ENCODE measurements at places on chromosomes 11 and 22.
A peak's percentile ranks its signal among the peaks of the same experiment; 100 is the strongest.

DNA sequence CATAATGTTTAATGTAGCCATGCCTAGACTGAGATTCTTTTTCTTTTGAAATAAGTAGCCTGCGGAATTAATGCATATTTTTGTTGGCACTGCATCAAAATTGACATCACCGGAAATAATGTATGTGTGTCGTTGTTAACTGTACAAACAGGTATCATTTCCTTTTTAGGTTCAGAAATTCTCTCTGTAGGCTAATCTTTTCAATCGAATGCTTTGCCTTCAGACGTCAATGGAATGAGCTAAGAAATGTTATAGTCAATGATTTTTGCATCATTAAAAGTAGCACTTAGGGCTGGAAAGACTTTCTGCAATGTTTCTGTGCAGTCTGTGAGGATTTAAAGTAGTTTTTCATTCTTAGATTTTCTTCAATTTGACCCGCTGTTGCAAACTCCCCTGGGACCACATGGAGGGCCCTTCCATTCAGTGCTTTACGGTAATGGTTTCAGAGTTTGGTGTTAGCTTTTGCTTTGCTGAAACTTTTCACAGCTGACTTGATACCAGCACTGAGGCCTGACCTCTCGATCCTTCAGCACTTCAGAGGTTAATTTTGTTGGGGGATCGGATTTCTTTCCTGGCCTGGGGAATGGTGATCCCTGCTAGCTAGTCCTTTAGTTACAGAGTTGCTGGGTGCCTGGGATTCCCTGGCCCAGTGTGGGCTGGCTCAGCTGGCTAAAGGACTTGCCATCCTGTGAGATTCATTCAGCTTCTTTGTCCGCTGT lies 137.8 kb downstream of the DBX1 start:
- DNase-seq = no peak

DNA sequence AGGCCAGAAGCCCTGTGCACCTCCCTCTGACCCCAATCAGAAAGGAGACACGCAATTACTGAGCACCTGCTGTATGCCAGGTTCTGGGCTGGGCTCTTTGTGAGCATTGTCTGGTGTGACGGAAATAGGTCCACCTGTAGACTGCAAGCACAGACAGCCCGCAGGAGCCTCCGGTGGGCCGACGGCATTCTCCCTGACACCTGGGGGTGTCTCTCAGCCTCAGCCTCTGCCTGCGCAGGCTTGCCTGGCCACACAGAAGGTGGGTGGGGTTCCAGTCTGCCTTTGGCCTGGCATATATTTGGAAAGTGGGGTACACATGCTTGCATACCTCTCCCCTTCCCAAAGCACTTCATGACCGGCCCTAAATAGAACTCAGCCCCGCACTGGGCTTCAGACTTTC lies 129.3 kb downstream of the BUD13 start:
- no peak for DNase-seq

GRCh38 chr22:37560608-37561211 lies 430 bp downstream of the CDC42EP1 start:
- no peak for DNase-seq

GRCh38 chr11:22878039-22878438 lies 17.8 kb upstream of the CCDC179 start:
- no peak for DNase-seq

GRCh38 chr11:409600-410483 lies 5.0 kb downstream of the SIGIRR start:
- DNase-seq = no peak

DNA sequence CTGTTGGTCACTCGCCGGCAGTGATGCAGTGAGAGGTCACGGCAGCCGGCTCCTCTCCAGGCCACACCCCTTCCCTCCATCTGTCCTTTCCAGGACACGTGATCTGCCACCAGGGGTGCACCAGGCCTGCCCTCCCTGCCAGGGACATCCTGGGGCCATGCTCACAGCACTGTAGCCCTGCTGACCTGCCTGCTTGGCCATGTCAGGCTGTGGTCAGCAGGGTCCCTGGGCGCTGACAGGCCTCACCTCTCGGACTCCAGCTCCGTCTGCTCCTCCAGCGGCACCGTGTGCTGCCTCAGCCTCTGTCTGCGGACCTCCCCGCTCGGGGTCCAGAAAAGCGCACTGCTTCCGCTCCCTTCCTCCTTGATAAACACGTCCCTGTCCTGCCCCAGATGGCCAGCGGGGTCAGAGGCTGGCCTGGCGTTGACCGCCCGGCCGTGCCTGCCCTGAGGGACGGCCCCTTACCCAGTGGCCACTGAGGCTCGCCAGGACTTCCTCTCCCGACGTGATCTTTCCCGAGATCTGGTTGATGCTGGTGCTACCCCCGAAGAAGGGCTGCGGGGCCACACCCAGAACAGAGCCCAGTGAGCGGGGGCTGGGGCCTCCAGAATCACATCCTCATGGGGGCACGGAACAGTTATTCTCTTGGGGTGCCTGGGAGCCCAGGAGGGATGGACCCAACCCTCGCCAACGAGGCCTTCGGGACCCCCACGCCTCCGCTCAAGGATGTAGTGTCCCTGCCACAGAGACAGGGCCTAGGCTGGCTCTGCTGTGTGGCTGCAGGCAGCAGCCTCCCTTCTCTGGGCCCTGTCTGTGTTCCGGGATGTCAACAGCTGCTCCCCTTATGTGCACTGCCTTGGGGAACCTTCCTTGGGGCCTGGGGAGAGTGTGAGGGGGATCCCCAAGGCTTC lies 36.3 kb upstream of the CARS1 start:
- DNase-seq = no peak

DNA sequence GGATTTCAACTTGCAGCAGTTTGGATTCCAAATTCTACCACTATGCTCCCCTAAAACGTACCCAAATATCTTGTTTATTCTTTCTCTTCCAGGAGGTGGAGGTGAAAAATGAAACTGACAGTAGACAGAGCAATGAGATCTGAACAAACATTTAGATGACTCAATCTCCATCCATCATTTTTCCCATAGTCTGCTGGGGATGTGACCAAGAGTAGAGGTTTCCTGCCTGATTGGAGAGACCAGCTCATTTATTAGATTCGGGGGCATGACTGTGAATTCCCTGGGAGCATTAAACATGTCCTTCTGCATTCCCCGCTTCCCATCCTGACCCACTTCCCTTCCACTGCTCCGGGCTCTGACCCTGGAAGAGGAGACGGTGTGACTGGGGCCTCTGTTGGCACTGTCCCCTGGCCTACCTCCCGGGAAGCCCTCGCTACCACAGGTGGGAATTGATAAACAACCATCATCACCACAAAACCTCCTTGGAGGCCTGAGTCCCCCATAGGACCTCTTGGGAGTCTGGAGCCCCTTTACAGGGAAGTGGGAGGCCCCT lies 20.3 kb downstream of the DKK3 start:
- no peak for DNase-seq

- no peak for DNase-seq
Measured at GRCh38 chr11:32105871-32106560, 15.1 kb downstream of the RCN1 start.

DNA sequence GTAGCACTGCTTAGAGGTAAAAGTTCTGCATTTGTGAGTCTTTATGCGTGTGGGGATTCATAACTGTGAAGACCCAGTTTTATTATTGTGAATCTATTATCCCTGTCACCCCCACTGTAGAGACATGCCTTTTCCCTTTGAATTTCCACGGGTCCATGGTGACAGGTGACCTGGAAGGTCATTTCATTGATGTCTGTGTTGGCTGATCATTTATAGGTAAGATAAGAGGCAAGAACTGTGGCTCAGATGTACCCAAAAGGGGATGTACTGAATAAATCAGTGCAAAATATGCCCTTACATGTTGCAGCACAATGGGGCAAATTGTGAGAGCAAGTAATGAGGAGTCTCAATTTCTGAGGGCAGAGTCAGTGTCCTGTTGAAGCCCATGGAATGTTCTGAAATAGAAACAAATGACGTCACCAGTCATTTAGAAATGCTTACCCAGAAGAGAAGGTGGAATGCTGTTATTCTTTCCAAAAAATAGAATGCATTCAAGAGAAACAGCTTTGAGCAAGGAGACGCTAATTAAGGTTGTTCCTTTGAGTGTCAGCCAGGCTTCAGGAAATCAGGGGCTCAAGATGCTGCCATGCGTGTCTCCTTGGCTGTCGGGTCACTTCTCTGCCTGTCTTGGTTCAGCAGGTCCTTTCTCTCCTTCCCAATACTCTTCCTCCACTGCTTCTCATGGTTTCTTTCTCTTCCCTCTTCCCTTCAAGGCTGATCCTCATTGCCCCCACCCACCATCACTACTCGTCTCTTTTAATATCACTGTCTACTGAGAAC lies 118.7 kb upstream of the E2F8 start:
- no peak for DNase-seq

GRCh38 chr11:1129611-1130160 lies 28.1 kb upstream of the MUC5AC start:
- DNase-seq = no peak

GRCh38 chr22:49214976-49215375 lies 612.7 kb downstream of the BRD1 start:
- DNase-seq = no peak

GRCh38 chr11:41497974-41498373 lies 38.5 kb upstream of the LRRC4C start:
- DNase-seq = no peak

DNA sequence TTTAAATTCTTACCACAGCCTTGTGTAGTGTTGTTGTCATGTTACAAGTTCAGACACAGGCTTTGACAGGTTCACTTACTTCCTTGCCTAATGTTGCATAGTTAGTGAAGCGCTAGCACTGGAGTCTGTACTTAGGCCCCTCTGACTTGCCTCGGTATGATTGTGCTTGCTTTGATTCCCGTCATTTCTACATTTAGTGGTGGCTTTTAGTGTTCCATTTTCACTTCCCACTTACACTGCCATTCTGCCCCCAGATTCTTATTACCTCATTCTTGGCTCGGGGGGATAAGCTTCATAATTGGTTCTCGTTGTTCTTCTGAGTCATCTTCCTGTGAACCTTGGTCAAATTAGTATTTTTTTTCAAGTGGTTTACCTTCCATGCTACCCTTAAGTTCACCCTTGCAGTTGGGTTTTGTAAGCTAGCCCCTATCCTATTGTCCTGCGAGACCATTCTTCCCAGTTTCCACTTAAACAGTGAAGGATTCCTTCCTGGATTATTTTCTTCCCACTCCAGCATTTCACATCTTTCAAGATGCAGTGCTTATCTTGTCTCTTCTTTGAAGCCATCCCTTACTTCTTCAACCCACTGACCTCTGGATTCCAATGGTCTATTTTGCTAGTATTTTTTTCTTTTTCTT lies 68.7 kb downstream of the DDX10 start:
- peak; percentile 36 for DNase-seq

DNA sequence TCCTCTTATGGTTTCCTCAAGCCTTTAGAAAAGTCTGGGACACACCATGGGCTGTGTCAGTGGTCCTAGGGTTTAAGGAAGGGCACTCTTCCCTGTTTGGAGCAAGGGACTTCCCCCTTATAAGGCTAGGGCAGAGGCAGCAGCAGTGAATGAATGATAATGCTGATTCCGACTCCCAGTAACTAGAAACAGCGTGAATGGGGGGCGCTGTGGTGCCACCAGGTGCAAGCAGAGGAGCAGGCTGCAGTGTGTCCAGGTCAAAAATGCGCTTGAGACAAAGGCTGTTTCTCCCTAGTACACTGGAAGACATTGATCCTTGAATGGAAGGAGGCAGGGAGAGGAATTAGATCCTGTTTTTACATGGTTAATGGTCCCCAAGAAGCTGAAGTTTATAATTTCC lies 11.6 kb upstream of the RIC3 start:
- DNase-seq = no peak

DNA sequence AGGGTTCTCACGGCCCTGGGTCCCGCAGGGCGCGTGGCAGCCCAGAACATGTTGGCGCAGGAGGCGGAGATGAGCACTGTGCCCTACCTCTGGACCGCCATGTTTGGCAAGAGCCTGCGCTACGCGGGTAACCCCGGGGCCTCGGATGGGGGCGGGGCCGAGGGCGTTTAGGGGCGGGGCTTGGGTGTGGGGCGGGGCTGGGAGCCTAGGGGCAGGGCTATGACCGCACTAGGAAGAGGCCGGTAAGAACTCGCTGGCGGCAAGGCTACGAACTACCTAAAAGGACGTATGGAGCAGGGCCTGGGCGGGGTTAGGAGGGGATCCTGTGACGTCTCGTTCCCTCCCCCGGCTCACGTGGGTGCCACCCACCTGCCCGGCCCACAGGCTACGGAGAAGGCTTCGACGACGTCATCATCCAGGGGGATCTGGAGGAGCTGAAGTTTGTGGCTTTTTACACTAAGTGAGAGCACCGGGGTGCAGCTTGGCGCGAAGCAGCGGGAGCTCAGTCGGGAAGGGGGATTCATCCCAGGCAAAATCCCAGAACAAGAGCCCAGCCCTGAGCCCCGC lies 2.8 kb upstream of the LZTR1 start:
- peak; percentile 74 for DNase-seq

DNA sequence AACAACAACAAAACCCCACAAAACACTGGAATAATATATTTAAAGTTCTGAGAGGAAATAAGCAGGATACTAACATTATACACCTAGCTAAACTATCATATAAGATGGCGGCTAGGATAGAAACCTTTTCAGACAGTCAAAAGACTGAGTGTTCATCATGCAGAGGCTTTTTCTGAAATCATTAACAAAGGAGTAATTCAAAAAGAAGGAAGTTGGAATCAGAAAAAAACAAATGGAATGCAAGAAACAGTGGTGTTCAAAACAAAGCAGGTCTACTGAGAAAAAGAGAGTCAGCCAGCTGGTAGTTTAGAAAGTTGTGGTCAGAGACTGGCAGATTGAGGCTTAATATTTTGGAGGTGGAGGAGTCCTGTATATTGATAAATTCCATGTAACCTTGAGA lies 30.1 kb upstream of the ZBTB44 start:
- DNase-seq = no peak

DNA sequence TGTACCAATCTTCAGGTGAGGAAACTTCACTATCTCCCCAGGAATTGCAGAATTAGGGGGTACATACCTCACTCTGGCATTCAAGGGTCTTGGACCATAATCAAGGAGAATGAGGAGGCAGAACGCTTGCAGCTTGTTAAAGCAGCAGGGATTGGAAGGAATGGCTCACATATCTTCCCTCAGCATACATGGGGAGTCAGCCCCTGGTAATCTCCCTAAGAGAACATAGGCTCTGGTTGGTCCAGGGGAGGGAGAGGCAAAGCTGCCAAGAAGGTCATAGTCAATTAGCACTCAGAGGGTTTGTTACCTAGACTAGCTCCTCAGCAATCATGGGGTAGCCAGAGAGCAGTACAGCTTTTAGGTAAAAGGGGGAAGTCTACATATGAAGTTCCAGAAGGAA lies 256.8 kb downstream of the INSC start:
- no peak for DNase-seq

GRCh38 chr11:88480223-88480622 lies 142.7 kb upstream of the CTSC start:
- DNase-seq = no peak

DNA sequence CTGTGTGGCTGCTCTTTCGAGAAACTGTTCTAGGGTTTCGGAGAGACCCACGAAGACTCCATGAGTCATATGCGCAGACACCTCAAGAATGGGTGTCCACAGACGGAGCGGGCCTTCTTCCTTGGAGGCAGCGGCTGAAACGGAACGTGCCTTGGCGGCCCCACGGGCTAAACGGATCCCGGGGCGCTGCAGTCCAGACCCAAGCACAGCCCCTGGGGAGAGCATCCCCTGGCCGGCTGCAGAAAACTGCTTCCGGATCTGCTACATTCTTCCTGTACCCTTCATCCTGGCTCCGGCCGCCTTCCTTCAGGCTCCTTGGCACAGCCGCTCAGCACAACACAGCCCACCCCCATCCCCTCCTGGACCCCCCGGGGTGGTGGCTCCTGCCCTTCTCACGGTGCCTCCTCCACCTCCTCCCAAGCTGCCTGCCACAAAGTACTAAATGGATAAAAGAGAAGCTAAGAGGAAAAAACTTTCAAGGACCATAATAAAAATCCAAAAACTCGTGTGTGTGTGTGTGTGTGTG lies 25.4 kb downstream of the CPT1A start:
- no peak for DNase-seq

Measured in activated naive CD4-positive, alpha-beta T cell treated with anti-CD3 and anti-CD28 coated beads, Interleukin-2, amount 50 U/mL, for 16 hours (primary cell).